ENCODE measurements at places on chromosomes 5 and 9.

DNA sequence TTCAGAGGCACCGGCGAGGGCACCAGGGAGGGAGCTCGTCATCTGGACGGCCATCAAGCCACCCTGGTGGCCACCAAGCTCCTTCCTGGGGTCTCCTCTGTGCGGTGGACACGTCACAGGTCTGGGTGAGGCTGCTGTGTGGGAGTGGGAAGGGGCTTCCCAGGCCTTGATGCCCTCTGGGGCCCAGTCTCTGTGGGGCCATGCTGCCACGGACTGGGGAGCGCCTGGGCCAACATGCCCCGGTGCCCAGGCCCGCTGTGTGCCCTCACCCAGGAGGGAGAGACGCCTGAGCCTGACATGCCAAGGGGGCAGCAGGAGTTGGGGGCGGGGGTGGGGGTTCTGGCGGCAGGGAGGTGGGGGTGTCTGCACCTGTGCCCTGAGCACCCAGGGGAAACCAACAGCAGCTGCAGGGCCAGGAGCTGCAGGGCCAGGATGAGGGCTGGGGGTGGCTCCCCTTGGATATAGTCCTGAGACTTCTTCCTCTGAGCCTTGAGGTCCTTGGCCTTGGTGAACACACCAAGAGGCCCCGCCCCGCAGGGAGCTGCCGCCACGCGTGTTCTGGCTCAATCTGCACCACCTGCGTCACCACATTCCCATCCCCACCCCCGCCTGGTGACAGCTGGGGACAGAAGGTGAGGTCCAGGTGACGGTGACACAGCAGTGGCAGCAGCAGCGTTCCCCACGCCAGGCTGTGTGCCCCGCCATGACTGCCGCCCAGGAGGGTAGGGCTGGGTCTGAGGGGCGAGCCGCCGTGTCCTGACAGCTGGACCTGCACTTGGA, 15.3 kb upstream of the SEC16A start:
- no peak for DNase-seq

DNA sequence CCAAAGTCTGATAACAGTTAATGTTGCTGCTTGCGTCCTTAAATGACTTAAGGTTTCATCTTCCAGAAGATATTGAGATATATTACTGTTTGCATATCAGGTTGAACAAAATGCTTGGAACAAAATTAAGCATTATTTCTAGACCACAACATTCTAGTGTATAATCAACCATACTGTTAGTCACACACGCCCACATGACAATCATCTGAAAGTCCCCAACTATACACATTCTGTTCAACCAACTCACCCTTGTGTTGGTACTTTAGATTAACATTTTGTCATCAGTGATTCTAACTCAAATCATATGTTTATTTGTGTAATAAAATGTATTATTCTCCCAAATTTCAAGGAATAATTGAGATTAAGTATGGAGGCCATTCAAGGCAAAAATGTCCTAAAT, 47.3 kb downstream of the LURAP1L start:
- DNase-seq, result no peak

- no peak for DNase-seq
These were observed 114.8 kb downstream of the ROR2 start for GRCh38 chr9:91835216-91835615.

- no peak for DNase-seq
These were observed 160.9 kb downstream of the LURAP1L start for GRCh38 chr9:12935714-12936113.

DNA sequence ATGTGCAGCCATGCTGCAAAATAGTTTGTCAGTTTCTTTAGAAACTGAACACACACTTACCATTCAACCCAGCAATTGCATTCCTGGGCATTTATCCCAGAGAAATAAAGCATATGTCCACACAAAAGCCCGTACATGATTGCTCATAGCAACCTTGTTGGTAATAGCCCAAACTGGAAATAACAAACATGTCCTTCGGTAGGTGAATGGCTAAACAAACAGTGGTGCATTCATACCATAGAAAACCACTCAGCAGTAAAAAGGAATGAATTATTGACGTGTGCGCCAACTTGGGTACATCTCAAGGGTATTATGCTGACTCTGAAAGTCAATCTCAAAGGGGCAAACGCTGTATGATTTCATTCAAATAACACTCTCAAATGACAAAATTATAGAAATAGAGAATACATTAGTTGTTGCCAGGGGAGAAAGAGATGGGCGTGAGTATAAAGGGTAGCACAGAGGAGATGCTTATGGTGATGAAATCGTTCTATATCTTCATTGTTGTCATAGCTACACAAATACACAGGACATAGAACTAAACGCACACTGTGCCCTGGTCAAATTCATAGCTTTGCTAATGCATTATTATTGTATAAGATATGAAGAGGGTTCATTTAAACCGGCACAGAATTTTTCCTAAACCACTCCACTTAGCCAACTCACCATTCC, 58.2 kb downstream of the DRD1 start:
- no peak for DNase-seq

DNA sequence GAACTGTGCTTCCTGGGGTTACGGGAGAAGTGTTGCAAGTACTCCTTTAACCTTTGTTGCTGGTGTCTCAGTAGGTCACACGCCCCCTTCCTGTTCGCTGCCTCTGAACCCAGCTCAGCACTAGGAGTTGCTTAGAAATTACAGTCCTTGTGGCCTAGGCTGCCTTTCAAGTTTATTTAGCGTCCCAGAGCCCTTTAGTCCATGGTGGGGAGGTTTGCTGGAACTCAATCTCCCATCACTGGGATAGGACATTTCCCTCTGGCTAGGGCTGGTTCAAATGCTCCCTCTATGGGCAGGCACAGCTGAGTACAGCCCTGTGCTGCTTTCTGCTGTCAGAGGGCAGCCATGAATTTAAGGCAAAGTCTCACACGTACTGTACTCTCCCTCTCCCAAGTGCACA, 4.7 kb downstream of the IFNA8 start:
- DNase-seq, result no peak

DNA sequence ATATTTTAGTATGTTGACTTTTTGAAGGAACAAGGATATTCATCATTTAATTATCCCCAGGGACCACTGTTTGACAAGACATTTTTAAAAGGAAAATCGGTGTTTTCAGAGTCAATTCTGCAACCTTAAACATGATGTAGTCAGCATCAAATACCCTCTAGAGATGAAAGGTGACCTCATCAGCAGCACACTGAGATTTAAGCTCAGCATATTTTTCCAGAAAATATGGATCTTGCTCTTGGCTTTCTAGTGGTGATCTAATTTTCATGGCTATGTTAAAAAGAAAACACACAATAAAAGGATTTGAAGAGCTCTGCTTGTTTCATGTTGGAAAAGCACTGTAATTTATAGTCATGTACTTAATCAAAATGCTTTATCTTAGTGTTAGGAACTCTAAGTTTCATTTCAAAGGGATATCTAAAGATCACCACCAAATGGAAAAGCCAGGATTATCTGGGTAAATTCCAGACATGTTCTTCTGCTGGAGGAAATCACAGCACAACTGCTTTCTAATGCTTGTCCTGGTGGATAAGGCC, 487.2 kb downstream of the ENC1 start:
- DNase-seq, result no peak

- no peak for DNase-seq
These were observed 33.1 kb downstream of the RASA1 start for GRCh38 chr5:87300744-87301143.

DNA sequence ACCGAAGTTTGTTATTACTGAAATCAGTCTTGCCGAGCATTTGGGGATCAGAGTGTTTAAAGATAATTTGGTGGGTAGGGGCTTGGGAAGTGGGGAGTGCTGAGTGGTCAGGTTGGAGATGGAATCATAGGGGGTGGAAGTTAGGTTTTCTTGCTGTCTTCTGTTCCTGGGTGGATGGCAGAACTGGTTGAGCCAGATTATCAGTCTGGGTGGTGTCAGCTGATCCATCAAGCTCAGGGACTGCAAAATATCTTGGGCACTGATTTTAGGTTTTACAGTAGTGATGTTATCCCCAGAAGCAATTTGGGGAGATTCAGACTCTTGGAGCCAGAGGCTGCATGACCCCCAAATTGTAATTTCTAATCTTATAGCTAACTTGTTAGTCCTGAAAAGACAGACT, 5.4 kb upstream of the ANKRD31 start:
- DNase-seq, result no peak

GRCh38 chr5:113608113-113608596, 94.7 kb downstream of the YTHDC2 start:
- DNase-seq, result no peak

DNA sequence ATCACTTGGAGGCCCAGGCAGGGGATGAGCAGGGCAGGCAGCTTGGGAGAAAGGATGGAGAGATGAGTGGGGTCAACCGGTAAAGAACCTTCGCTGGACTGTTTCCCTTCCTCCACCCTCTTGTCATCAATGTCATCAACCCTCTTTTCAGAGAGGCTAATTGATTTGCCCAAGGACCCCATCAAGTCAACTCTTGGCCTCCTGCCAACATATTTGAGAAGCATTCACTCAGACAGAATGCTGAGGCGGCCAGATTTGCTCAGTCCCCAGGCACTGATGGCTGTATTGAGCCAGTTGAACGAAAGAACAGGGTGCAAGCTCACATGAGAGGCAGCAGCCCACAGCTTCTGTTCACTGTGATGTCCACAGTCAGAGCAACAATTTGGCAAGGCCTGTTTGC, 193.5 kb downstream of the RFK start:
- no peak for DNase-seq

DNA sequence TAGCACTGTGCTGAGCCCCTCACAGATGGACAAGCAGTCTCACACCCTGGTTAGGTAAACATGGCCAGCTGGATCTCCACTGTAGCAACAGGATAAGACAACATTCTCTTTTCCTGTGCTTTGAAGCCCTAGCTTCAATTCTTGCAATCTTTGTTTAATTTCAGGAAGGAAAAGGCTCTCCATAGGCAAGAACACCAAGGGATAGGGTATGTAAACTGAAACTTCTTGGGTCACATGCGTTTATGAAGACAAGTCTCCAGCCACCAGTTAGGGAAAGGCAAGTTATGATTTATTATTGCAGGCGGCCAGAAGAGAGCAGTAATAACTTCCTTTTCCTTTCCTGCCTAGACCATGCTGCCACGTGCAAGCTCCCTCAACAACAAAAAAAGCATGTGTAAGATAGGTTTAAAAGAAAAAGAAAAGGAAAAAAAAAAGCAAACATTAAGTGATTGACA, 50.1 kb upstream of the POU5F2 start:
- DNase-seq, result no peak

GRCh38 chr9:111427186-111427585, 57.0 kb downstream of the ECPAS start:
- DNase-seq, result no peak

DNA sequence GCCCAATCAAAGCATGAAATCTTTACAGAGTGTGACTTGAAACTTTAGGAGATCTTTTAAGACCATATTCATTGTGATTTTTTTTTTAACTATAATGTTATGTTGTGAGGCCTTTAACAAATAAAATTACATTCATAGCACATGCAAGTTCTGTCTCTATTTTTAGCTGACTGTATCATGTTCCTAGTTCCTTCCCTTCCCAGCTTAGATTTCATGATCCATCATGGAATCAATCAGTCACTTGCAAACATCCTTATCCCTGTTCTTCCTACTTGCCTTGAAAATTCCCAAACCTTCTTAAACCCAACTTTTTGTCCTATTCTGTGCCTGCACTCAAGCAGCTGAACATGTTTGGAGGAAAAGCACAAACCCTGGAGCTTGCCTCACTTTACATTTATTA, 141.8 kb downstream of the DMXL1 start:
- no peak for DNase-seq

DNA sequence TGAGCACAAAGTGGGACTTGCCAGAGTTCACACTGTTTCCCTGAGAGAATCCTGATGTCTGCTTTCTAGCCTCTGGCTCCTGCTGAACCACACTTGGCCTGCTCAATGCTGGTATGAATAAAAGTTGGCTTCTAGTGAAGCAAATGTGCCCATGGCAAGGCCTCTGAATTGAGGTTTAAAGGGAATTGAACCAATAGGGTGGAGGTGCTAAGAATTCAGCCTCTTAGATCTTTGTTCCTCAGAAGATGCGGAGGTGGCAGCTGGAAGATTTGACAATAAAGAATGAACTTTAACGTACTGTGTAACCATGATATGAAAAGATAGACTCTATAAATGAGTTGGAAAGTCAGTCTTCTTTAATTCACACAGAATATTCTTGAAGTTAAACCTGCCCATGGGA, 57.2 kb downstream of the RASGRF2 start:
- DNase-seq, result no peak

DNA sequence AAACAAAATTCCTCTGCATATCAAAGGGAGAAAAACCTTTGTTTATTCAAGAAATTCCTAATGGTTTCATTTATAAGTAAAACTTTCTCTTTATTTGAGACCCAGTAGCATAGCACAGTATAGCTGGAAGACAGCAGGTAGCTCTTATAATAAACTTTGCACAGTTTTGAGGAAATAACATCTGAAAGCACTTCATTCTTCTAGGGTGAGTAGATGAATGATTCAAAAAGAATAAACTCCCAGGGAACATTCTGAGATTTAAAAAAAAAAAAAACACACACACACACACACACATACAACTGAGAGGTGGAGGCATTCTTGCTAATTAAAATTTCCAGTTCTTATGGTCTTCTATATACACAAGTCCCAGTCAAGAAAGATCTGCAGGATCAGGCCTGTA, 197.3 kb downstream of the BNC2 start:
- no peak for DNase-seq

DNA sequence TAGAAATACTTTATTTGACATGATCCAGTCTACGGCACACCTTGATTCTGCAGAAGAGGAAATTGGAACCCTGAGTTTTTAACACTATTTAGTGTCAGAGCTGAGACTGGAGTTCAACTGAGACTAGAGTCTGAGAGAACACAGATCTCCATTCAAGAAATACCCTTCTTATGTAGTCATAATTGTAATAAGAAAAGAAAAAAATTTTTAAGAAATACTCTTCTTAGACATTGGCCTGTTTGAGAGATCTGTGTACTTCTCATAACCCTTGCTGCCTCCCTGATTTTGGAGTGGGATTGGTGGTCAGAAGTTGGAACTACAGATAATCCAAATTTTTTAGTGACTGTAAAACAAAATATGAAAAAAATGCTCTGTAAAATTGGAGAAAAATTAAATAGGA, 253.4 kb downstream of the ARRDC3 start:
- no peak for DNase-seq

DNA sequence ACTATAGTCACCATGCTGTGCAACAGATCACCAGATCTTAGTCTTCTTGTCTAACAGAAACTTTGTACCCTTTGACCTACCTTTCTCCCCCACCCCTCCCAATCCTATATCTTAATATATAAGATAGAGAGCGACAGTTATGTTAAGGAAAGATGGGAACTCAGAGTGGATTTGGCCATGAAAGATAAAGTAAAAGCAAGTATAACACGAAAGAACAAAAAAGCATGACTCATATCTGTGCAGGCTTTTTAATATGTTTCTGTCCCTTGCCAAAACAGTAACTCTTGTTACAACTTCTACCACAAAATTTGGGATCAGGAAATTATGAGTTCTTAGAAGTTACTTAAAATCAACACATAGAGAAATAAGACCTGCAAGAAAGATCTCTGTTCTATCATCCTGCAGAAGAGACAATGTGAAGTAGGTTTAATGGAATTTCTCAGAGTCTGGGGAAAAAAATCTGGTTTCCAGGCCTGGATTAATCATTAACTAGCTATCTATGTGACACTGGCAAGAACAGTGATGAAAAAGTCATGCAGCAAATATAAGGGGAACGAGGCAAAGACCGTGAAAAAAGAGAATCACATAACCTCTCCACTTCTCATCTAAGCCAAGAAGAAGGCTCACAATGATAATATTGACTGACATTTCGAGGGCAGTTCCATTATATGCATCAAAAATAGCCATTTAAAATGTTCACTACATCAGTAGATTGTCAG, 18.6 kb downstream of the BAAT start:
- no peak for DNase-seq

GRCh38 chr5:7742241-7742656, 108.7 kb downstream of the CFAP90 start:
- no peak for DNase-seq

GRCh38 chr9:126112135-126112720, 214.4 kb upstream of the MVB12B start:
- no peak for DNase-seq

Data from activated CD8-positive, alpha-beta memory T cell treated with anti-CD3 and anti-CD28 coated beads, Interleukin-2, amount 50 U/mL, for 48 hours (primary cell).